Stimulated activated CD8-positive, alpha-beta memory T cell treated with anti-CD3 and anti-CD28 coated beads, Interleukin-15, amount 100 ng/mL, for 4 hours (primary cell): ENCODE measurements at places on chromosomes 3 and 15.
A peak's percentile ranks its signal among the peaks of the same experiment; 100 is the strongest.

GRCh38 chr15:88716543-88717381 lies 77.9 kb downstream of the ISG20 start:
- DNase-seq = no peak

DNA sequence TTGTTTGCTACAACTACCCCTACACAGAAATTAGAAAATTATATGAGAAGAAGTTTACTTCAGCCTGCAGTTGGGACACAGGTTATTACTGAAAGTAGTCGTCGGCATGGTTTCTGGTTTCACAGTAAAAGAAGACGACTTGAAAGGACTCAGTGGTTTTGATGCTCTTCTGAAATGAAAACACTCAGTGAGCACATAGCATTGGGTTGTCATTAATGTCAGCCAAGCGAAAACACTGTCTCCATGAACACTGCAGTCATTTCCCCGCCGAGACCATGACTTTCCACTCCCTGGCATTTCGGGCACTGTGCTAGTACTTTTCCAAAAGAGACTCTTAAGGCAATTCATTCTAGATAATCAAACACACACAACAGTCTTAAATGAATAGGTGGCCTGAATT lies 69.2 kb upstream of the ICE2 start:
- DNase-seq = no peak

- DNase-seq = no peak
Observed at GRCh38 chr15:89893027-89893426, 767 bp downstream of the AP3S2 start.

- no peak for DNase-seq
Observed at GRCh38 chr3:8980756-8981257, 17.5 kb upstream of the RAD18 start.

- DNase-seq = no peak
Observed at GRCh38 chr3:127959041-127959440, 44.0 kb downstream of the KBTBD12 start.

- DNase-seq = no peak
Observed at GRCh38 chr15:70151462-70151861, 53.7 kb upstream of the TLE3 start.

GRCh38 chr3:98763819-98764418 lies 779 bp downstream of the ST3GAL6 start:
- no peak for DNase-seq

DNA sequence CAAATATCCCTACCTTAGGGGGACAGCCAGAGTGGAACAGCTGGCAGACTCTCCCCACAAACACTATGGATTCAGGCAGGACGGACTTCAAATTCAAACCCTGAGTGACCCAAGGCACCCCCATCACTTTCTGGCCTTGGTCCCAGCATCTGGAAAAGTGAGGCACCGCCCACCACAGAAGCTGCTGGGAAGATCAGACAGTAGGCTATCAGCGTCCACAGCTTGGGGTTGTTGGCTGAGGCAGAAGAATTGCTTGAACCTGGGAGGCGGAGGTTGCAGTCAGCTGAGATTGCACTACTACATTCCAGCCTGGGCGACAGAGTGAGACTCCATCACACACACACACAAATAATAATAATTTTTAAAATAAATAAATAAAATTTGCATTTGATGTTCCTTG lies 8.5 kb downstream of the PFKFB4 start:
- DNase-seq = no peak

DNA sequence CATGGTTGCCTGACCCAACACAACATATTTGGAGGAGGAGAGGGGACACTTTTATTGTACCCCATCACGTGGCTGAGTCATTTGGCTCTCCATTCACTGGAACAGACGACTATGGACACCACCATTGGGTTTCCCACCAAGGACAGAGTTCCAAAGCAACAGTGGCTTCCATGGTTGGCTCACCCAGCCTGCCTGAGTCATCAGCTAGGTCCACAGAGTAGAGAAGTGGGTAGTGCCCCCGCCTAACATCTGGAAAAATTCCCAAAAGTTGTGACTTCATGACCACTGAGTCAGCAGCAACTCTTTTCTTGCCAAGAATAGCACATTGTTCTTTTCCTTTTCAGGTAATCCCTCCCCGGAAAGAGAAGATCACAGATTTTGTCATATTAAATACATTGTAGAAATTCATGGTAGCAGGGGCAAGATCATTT lies 3.0 kb upstream of the PPP1R2 start:
- no peak for DNase-seq

GRCh38 chr15:70833861-70834765 lies 19.8 kb downstream of the LARP6 start:
- no peak for DNase-seq

DNA sequence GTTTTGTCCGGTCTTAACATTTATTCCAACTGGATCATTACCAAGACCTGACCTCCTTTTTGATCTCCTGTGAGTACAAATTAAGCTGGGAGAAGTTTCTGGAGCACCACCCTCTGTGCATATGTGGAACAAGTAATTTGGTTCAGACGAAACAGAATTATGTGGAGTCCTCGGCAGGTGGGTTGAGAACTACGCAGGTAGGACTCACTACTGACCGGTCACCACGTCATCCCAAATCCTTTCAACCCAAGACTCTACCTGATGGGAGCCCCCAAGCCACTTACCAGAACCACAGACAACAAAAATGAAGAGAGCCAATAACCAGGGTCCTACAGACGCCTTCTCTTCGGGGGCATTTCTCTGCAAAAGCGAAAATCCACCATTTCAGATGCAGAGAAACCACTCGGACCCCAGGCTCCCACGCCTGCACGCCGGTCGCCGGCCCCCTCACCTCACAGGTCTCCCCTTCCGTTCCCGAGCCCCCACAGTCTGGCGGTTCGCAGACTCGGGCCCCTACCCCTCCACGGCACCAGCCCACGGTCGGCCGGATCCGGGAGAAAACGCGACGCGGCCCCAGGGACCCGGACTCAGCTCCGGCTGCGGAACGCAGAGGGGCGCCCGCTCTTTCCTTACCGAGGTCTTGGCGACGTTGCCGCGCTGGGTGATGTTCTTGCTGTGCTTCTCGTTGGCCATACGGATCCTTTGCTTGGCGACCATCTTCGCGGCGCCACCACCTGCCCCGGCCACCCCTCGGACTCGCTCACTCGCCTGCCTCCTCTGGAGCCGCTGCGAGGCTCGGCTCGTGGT lies 674 bp downstream of the SERP1 start:
- no peak for DNase-seq

- no peak for DNase-seq
Observed at GRCh38 chr15:75725006-75725718, 12.5 kb upstream of the CSPG4 start.

GRCh38 chr3:41405466-41405865 lies 206.2 kb downstream of the CTNNB1 start:
- DNase-seq = no peak

DNA sequence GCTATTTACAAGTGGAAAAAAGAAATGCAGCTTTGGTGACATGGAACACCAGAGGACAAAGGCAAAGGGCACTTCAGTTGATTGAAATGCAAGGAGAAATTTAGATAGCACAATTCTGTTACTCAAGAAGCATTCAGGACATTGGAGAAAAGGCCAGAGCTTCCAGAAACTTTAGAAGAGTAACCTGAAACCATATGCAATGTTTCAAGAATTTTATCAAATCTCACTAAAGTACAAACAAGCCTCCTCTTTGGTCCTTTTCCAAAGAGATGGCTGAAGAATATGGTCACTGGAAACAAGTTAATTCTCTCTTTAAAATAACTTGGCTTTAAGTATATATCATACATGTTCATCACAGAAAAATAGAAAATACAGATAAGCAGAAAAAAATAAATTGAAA lies 14.6 kb upstream of the LMOD3 start:
- no peak for DNase-seq

GRCh38 chr3:118973050-118973449 lies 61.6 kb downstream of the IGSF11 start:
- no peak for DNase-seq

- no peak for DNase-seq
Observed at GRCh38 chr3:122299872-122300460, 25.1 kb upstream of the CSTA start.

- DNase-seq = no peak
Observed at GRCh38 chr3:99502871-99503270, 135.5 kb upstream of the COL8A1 start.

DNA sequence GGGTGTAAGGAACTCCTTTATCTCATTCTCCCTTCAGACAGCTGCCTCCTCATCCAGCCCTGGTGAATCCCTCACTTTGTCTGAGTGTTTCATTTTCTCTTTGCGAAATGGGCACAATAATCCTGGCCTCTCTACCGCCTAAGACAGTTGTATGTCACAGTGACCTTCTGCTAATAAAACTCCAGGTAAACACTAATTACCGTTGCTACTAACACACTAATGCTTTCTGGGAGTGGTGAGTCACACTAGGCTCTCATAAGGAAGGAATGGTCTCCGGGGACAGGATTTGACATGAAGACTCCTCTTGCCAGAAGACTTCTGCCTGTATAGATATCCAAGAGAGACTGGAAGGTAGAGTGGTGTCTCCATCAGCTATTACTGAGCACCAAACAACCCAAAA lies 71.7 kb upstream of the SNRK start:
- no peak for DNase-seq

- DNase-seq = no peak
Observed at GRCh38 chr3:175741951-175742350, 882.8 kb downstream of the NAALADL2 start.

- DNase-seq = no peak
Observed at GRCh38 chr15:89457086-89457485, 39.3 kb downstream of the RHCG start.

DNA sequence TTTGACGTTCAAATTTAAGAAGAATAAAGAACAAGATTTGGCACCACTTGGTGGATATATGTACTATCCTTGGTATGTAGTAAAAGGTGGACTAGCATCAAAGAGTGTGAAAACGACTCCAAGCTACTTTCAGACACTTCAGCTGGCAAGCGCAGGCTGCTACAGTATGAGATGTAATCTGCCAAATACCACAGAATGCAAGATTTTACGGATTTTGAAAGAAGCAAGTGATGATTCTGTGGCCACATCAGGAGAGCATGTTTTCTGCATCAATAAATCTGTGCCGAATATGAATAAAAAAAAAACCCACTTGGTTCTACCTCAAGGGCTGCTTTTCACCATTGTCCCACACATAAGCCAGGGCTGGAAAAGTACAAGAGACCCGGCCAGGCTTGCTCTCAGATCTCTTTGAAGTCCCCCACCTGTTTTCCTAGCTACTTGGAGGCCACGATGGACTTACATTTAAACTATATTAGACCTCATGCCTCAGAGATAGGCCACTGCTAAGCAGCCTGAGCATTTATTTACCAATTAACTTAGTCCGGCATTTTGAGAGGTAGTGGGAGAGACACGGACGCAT lies 37.4 kb downstream of the MYO1E start:
- no peak for DNase-seq

DNA sequence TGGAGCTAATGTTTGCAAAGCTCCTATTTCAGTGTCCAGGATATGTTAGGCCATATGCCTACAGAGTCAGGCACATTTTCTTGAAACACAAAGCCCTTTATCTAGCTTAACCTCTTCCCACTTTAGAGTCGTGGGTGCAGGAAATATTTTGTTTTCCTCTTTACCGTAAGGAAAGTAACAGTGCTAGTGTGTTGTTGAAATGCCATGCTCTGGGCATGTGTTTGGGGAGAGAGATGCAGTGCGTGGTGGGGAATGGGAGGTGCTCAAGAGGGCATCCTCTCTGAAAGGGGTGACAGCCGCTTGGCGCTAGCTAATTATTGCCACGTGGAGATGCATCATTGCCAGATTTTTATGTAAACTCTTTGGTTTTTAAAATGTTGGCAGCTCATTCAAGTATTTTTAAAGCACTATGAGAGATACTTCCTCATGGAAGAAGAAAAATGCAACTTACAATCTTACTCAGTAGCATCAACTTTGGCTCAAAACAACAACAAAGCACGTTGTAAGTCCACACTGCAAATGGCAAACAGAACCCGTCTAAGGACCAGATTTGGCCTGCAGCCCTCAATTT lies 152.6 kb downstream of the LPP start:
- no peak for DNase-seq

- DNase-seq = no peak
Observed at GRCh38 chr15:97993310-97993738, 32.8 kb downstream of the ARRDC4 start.

- DNase-seq = no peak
Observed at GRCh38 chr3:193640728-193641439, 47.9 kb downstream of the OPA1 start.

DNA sequence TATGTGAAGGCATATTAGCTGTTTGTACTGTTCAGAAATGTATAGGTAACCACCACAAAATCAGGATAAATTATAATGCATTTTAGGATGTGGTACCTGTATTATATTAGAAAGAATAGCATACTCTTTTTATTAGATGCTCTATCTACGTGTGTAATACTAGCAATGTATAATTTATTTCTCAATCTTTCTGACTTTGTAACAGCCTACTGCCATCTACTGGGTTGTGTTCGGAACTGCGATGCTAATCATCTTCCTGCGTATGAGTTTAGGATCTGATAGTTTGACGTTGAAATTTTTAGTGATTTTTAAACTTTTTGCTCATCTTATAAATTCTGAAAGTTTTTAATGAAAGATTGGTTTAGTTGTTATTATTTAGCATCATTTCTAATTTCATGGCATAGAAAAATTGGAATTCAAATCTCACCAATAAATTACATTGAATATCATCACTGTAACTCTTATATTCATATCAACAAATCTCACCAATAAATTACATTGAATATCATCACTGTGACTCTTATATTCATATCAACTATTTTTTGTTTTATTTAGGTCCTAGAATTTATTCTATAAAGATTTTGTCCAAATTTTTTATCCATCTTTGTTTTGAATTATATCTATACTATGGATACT lies 322.7 kb upstream of the ZNF717 start:
- no peak for DNase-seq

- no peak for DNase-seq
Observed at GRCh38 chr3:100562224-100562857, 47.1 kb upstream of the ADGRG7 start.

DNA sequence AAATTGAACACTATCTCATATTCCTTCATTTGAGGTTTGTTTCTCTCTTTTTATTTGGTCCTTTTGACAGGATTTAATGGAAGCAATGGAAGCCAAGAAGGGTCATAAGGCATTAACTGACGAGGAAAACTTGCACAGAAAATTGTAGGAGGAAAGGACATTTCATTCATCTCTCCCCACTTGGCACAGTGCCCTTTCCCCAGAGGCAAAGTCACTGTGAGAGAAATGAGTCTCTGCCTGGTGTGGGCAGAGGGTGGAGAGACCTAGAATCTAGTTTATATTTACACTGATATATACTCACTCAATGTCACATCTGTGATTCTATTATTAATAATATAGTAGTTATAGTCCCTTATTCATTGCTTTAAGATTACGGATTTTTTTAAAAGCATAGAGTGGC lies 324.6 kb upstream of the IL12A start:
- DNase-seq = no peak

GRCh38 chr3:52053307-52054304 lies 2.8 kb downstream of the DUSP7 start:
- DNase-seq = peak; percentile 39

GRCh38 chr3:8848696-8849131 lies 79.3 kb upstream of the OXTR start:
- no peak for DNase-seq
